ENCODE measurements at places on chromosomes 4 and X.

DNA sequence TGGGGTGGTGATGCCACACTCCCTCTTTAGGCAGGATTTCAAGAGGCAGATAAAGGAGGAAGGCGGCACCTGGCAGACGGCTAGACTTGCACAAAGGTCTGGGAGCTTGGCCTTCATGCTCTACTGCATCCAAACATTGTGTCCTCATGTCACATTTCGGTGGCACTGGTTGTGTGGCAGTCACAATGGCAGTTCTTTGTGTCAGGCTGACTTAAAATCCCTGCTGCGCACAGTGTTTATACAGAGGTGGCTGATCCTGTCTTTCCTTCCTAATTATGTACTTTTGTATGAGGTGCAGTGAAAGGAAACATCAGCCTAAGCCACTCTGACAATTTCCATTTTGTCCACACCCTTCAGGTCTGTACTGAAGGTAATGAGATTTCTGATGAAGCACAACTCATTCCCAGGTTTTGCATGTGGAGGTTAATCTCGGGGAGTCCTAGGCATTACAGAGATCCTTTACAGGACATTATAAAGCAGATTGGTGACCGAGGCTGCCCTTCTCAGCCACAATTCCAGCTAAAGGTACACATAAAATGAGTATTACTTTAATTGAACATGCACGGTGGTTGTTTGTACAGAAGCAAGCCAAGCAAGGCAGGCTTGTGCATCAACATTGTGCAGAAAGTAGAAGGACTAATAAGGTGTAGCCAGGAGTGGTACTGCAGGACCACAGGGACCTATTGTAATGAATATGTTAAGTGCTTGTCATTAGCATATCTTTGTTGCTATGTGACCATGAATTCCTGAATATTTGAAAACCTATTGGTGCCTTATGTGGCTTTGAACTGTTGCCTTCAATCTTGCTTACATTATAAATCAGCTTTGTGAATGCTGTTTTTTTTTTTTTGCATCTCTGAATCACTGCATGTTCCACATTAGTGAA, 147.6 kb downstream of the STK32B start:
- no peak for DNase-seq

GRCh38 chr4:40514497-40514951, 115.1 kb downstream of the RBM47 start:
- DNase-seq: no peak

- DNase-seq: no peak
Observed at GRCh38 chr4:65089666-65090065, 580.6 kb downstream of the EPHA5 start.

DNA sequence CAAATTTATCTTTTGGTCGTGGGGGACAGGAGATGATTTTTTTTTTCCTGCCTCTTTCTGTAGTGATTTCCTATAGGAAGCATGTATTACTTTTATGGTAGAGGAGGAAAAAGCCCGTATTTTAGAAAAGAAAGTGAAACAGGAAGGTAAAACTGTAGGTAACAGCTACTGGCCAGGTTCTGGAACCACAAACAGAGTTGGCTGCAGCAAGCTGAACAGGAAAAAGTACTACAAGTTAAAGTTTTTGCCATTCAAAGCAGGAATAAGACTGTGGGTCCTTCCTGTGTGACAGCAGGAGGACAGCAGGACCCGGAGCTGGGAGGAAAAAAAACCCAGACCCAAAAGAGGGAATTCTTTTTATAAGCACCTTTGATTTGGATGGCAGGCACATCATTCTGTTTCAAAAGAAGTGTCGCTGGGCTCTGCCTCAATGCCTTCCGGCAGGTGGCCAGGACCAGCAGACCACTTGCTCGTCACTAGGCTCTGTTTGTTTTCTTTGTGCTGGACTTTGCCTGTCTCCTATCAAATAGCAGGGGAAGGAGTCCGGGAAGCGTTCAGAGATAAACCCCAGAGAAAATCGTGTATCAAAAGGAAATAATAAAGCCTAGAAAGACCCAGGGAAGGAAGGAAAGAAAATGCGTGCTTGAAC, 277.9 kb downstream of the ADGRA3 start:
- DNase-seq: no peak

DNA sequence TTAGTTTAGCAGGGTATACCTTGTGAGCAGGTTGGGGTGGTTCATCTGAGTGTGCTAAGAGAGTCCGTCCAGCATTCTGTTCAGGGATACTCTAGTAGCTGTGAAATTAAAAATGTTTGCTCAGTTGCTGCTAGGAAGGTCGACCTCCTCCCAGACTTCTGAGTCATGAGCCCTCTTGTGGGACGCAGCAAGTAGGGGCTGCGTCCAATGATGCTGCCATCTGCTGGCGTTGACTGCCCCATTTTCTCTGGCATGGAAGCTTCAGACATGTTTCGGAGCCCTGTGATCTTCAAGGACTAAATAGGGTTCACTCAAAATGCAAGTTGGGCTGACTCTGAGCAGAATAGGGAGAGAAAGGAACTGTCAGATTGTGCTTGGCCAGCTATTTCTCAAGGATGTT, 201.0 kb upstream of the ARSJ start:
- no peak for DNase-seq

- DNase-seq: no peak
Observed at GRCh38 chrX:7841084-7841805, 1.7 kb upstream of the VCX start.

Measured in germinal center (tissue), 1 donor.